ENCODE measurements at places on chromosomes 6 and 20.

- no peak for DNase-seq
Observed at GRCh38 chr6:142850679-142851423, 94.1 kb downstream of the HIVEP2 start.

DNA sequence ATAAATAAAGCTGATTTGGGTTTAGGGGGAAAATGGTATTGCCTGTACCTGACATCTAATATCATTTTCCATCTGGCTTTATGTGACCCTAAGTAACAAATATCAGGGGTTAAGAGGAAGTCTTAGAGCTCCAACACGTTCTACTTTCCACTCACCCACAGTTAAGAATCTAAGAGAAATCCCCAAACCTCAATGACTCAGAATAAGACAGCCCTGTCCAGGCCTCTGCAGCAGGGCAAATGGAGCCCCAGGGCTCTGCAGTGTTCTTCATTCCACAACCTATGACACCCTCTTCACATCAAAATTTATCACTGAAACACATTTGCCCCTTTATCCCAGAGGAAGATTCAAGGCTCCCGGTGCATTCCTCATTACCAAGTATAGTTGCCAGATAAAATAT lies 20.3 kb upstream of the TENT5A start:
- no peak for DNase-seq

GRCh38 chr6:110688661-110689268 lies 126.5 kb downstream of the CDK19 start:
- DNase-seq, result no peak

GRCh38 chr6:41413250-41413649 lies 77.8 kb downstream of the NCR2 start:
- DNase-seq, result no peak

- DNase-seq, result no peak
Observed at GRCh38 chr6:44567406-44567805, 179.9 kb downstream of the CDC5L start.

- no peak for DNase-seq
Observed at GRCh38 chr6:157912326-157912725, 69.3 kb upstream of the SYNJ2 start.

- no peak for DNase-seq
Observed at GRCh38 chr6:5250911-5251310, 9.8 kb downstream of the LYRM4 start.

- peak; percentile 54 for DNase-seq
Observed at GRCh38 chr6:111984516-111985201, 69.2 kb upstream of the CCN6 start.
